ENCODE measurements at places on chromosomes 7 and 10.

DNA sequence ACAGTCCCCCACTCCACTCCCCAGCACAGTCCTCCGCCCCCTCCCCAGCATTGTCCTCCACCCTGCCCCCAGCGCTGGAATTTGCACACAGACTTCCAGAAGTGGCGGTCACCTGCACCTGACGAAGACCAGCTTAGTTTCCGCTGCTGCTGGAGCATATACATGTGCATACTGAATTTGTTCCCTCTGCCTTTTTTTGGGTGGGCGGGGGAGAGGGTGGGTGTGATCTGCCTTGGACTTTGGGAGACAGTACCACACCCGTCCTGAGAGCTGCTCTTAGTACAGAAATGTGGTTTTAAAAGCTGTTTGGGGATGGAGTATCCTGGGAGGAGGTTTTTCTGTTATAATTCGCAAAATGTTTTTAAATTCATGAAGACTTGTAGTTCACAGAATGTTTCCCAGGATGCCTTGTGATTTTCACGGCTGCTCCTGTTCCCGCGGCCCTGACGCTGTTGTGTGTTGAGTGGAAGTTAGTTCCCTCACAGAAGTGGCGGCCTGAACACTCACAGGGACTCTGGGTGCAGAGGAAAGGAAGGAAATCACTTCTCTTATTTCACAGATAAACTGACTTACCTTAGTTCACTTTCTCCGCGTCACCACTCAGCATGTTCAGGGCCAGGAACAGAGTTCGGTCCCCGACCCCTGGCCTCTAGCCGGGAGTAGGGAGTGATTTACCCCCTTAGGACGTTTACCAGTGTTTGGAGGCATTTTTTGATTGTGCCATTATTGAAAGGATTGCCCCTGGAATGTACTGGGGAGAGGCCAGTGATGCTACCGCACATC lies 18.6 kb downstream of the PFKP start:
- DNase-seq: no peak

DNA sequence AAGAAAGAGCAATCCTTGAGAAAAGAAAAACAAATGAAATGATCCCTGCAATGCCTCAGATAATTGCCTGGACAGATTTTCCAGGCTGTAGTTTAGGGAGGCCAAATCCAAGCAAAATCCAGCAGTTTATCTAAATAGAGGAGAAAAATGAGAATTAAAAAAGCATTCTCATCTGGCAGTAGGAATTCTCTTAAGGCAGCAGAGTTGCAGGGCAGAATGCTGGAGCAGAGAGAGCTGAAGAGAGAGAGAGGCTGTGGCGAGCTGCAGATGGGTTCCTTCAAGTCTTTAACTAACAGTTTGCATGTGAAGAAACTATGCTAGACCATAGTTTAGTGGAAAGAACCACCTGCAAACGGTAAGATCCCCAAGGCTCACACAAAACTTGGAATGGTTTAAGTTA lies 6.0 kb upstream of the LIPA start:
- DNase-seq: no peak

- no peak for DNase-seq
Observed at GRCh38 chr10:10584161-10584560, 433.5 kb upstream of the CELF2 start.

- DNase-seq: no peak
Observed at GRCh38 chr7:69922026-69922803, 323.9 kb downstream of the AUTS2 start.

DNA sequence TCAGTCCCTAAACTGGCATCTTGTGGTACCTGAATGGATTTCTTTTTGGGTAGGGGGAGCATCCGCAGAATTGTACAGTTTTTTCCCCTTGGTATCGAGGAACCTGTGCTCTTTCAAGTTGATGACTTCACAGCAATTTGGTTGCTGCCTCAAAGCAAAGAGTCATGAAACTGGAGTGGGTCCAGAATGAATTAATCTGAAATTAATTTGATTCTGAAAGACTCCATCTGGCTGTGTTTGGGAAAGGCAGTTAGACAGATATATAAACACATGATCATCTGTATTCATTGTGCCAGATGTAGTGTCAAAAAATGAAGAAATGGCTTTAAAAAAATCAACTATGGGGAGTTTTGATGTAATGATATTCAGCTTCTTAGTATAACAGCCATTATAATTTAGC lies 136.1 kb downstream of the CELF2 start:
- no peak for DNase-seq

- DNase-seq: no peak
Observed at GRCh38 chr10:3835770-3836169, 50.8 kb upstream of the KLF6 start.

DNA sequence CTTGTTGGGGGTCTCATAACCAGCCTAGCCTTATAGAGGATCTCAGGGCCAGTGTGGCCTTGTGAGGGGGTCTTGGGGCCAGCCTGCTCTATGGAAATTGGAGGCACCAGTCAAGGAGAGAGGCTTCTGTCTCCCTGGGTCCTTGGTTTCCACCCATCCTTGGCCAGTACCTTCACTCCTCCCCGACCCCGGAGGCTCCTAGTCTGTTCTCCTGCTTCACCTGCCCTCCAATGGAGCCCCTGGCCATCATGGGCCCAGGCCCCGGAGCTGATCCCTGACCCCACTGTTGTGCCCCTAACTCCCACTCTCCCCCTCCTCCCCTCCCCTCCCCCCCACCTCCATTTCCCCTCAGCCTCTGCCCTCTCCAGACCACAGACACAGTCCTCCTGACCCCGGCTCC lies 29.7 kb downstream of the RASGEF1A start:
- DNase-seq: no peak

DNA sequence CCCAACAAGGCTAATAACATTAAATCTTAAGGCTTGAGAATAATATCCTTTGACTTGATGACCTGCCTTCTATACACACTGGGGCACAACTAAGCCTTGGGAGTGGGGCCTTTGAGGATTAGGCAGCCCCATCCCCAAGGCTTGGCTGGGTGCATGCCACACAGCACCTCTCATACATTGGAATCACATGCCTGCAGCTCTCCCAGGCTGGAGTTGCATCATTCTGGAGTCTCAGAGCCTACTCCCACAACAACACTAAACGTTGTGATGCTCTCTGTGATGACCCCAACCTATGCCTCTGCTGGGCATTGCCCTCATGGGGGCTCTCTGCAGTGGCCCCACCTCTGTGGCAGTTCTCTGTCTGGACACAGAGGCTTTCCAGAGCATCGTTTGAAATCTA lies 31.9 kb upstream of the SGCE start:
- DNase-seq: peak; percentile 34

DNA sequence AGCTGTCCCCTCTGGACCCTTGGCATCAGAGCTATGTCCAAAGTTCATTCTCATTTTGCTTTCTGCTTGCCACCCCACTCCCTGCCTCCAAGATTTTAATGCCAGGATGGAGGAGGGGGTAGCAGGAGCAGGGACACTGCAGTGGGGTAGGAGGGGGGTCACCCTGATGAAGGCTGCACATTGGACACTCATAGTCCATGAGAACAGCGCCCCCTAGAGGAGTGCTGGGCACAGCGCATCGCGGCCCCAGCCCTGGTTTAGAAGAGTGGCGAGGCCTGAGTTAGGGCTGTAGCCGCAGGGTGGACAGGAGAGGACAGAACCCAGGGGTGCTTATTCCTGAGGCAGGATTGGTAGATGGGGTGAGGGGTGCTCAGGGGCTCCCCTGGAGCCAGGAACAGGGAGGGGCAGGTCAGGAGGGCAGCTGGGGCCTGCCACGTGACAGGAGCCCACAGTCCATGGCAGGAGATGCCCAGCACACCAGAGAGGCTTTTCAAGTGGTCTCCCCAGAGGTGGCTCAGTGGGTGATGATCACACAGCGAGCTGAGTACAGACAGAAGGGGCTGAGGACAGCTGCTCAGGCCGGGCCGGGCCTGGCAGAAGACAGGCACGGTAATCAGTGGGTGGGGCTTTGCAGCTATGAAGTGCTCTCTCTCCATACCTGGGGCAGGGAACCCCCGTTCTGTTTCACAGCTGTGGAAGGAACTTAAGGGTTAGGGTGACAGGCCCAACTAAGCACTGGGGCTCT lies 71.4 kb downstream of the NEURL1 start:
- no peak for DNase-seq

GRCh38 chr10:101283762-101284100 lies 54.5 kb upstream of the LBX1 start:
- DNase-seq: no peak

- DNase-seq: no peak
Observed at GRCh38 chr7:2145835-2146580, 86.7 kb downstream of the MAD1L1 start.

DNA sequence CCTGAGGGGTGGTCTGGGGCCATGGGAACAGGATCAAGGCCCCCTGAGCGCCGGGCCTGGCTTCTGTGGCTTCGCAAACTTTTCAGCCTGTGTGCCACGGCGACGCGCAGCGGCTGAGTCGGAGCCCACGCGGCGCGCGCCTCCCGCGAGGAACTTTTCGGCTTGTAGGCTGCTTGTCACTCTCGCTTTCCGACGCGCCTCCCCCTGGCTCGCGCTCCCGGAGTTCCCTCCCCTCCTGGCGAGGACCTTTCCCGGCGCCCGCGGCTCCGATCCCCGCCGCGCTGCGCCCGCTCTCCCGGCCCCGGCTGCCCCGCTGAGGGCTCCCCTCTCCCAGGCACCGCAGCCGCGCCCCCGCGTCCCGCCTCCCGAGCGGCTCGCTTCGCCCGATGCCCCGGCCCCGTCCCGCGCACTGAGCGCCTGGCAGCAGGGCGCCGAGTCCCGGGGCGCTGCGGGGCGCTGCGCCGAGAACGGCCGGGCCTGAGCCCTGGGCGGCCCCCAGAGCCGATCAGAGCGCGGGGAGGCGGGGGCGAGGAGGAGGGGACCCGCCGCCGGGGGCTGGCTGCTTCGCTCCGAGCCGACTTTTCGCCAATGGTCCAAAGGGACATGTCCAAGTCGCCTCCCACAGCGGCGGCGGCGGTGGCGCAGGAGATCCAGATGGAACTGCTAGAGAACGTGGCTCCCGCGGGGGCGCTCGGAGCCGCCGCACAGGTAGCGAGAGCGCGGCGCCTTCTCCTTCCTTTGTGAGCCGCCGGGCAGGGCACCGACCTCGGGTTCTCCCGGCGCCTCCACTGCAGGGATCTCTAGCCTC lies at the start of gene CACNB2:
TSS of gene CACNB2 (plus strand) at position 276 of the 808 bp plus-strand sequence.
- DNase-seq: peak; percentile 7

DNA sequence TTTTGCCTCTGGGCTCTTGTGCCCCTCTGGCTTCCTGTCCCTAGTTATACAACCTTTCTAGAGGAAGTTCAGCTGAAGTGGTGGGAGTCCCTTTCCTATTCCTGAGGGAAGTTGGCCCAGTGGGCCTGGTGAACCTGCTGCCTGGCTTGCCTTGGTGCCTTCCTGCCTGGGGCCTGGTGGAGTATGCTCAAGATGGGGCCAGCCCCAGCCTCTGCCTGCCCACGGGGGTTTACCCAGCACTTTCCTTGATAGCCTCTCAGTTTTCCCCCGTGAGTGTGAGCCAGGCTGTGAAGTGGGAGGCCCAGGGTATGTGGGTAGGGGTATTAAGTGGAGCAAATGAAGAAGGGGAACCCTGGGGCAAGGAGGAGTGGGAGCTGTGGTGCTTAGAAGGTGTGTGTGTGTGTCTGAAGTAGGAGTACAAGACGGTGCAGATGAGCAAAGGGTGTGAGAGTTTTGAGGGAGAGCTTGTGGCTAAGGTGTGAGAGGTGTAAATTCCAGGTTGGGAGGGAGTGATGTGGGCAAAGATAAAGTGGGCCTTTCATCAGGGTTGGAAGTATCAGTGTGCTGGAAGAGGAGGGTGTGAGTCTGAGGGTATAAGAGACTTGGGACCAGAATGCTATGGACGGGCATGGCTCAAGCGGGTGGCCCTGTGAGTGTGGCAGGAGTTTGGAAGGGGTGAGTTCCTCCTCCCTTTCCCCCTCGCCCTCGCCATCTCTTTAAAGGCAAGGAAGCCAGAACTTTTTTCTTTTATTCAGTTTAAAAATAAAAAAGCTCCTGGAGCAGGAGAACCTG lies 10.9 kb upstream of the PAX2 start:
- no peak for DNase-seq

DNA sequence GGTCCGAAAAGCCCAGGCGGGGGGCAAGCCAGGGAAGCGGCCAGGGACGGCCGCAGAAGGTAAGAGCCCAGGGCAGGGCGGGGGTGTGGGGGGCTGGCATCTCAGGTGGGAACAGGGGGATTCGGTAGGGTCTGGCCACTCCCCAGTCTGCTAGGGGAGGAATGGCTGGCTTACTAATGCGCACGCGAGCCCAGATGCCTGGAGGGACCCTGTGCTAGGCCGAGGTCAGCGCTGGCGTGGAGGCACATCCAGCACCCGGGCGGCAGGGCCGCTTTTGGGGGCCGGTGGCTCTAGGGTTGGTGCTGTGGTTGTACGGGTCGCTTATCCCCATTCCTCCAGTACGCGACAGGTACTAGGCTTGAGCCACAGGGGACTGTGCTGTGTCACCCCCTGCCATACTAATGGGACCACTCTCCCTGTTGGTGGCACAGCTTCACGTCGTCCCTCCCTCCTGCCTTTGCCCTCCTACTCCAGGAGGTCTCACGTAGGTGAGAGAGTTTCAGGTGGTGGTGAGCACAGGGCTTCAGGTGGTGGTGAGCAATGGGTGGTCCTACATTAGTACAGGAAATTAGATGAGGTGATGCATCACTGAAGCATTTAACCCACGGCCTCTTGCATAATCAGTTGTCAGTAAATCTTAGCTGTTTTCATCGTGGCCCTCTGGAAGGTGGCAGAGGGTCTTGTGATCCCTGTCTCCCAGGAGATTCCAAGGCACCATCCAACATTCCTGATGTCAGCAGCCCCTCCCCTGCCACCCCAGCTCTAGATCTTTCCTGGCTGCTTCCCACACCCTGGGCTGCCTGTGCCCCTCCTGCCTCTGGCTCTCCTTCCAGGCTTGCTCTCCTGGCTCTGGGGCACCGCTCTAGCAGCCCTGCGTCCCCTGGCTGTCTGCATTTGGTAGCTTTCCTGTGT lies 971 bp downstream of the AEBP1 start:
- DNase-seq: peak; percentile 83

- peak; percentile 79 for DNase-seq
Observed at GRCh38 chr7:45923290-45923689, 2.2 kb upstream of the IGFBP3 start.

GRCh38 chr10:95257849-95258248 lies 33.0 kb downstream of the PDLIM1 start:
- DNase-seq: no peak

- no peak for DNase-seq
Observed at GRCh38 chr10:78658645-78659597, 409.8 kb upstream of the ZMIZ1 start.

DNA sequence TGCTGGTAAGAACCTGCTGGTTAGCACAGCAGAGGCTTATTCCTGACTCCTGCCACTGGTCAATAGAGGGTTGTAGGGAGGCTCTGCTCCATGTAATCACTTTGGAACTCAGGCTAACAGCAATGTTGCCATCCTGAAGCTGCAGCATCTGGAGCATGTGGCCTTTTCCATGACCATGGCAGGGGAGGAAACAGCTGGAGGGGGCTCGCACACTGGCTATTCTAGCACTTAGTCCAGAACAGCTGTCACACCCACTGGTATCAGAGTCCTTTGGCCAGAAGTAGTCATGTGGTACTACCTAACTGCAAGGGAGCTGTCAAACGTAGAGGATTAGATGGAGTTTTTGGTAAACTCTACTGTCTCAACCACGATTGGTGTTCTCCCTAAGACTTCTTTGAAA lies 450.0 kb downstream of the RPS24 start:
- DNase-seq: no peak

DNA sequence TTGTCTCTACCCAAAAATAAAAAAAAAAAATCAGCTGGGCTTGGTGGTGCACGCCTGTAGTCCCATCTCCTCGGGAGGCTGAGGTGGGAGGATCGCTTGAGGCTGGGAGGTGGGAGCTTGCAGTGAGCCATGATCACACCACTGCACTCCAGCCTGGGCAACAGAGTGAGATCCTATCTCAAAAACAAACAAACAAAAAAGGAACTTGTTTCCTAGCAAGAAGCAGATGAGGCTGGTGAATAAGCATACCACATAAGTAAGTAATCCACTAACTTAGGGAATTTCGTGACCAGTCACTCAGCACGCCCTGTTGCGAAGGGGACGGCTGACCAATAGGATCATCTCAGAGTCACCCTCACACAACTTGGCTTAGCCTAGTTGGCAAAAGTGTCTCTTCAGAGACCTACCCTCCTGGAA lies 64.6 kb downstream of the CUX1 start:
- DNase-seq: peak; percentile 99

Data from EH (cell line).